ENCODE measurements at places on chromosomes 6 and 20.

DNA sequence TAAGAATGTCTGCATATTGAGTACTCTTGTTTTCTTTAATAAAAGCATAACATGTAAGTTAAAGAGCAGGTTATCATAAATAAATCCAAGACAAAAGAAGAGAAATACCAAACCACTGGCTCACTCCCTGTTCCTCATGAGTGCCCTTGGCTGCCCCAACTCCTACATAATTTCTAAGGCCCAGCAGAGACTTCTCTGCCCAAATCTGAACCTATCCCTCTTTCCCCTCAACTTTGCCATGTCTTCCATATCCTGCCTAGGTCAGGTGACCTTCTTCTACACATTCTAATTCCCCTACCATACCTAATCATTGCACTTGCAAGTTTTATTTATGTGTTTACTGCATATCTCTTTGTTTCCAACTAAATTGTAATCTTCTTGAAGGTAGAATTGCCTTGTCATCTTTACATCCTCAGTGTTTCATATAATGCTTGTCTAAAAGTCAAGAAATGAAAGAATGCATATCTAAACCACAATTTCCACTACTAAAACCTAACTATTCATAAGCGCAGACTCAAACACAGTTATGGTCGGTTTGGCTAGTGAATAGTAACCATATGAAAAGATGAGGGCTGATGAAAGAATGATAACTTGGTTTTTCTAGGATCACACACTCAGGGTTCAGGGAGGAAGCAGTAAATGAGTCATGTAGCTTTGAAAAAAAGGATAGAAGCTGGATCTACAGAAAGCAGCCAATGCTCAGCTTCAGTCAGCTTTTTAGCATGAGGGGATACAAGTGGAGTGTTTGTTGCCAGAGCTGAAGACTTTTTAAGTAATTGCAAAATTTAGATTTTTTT is 53.3 kb upstream of the EYA4 start:
- DNase-seq, result no peak

GRCh38 chr20:4009309-4009708 is 6.0 kb downstream of the RNF24 start:
- DNase-seq, result no peak

DNA sequence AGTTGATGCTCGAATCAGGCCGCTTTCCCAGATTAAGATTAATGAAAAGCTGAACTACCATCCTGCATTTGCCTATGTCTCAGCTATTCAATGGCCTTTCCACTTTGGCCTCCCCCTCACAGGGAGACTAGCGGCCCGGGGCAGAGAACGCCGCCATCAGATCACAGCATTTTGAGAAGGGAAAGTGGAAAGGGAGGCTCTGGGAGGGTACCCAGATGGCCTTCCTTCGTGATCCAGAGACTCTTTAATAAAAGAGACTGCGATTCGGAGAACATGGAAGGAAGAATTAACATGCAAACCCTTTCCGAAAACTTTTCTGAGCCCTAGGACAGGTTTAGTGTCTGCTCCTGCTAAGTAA is 533 bp downstream of the MRPS18A start:
- DNase-seq, result no peak

- DNase-seq, result no peak
These were observed 579.9 kb downstream of the EPM2A start for GRCh38 chr6:145155411-145155810.

GRCh38 chr6:11467364-11467763 is 70.2 kb upstream of the TMEM170B start:
- no peak for DNase-seq

GRCh38 chr20:40860487-40860902 is 168.1 kb upstream of the TOP1 start:
- no peak for DNase-seq

GRCh38 chr6:47476781-47477496 is 650 bp upstream of the CD2AP start:
- DNase-seq, result no peak

Measured in GM18507 (cell line).